ENCODE measurements at places on chromosomes 11 and 22.
A peak's percentile ranks its signal among the peaks of the same experiment; 100 is the strongest.

GRCh38 chr11:123111465-123111864, 49.5 kb upstream of the HSPA8 start:
- DNase-seq, result no peak

GRCh38 chr22:46008836-46009596, 32.1 kb upstream of the WNT7B start:
- DNase-seq, result no peak

- DNase-seq, result peak; percentile 76
These were observed 8.4 kb downstream of the FAM118A start for GRCh38 chr22:45318168-45318557.

GRCh38 chr11:44971185-44971584, 20.5 kb upstream of the TP53I11 start:
- DNase-seq, result no peak
